ENCODE measurements at places on chromosomes 2 and 18.
A peak's percentile ranks its signal among the peaks of the same experiment; 100 is the strongest.

- peak; percentile 22 for DNase-seq
Observed at GRCh38 chr18:23810396-23810795, 121.1 kb downstream of the LAMA3 start.

- DNase-seq, result no peak
Observed at GRCh38 chr2:119488245-119489214, 35.8 kb downstream of the SCTR start.

DNA sequence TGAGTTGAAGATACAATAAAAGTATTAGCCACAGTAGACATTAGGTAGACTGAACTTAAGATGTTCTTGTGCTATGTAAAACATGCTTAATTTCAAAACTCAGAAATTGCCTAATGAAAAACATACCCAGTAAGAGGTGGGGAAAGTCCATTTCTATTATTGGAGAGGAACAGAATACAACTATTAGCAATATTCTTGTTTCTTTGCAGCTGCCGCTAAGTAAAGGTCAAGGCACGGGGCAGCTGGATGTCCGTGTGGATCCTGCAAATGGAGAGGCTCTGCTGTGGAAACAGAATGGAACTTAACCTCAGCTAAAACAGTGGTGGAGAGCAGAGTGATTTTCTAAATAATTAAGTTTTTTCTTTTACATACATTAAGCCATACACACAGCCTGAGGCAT lies 139.2 kb upstream of the ARHGAP28 start:
- DNase-seq, result no peak

- no peak for DNase-seq
Observed at GRCh38 chr2:197958592-197959150, 154.3 kb downstream of the PLCL1 start.
